IMR-90 (cell line): ENCODE measurements at places on chromosomes 3 and 15. TPM values are rescaled to one million over a fixed set of nuclear protein-coding genes. Genes with fewer than 3 reads are reported as not detected.

The CORO2B gene
- 9.3 and 9.7 TPM in 2 replicates for total RNA-seq

The ABHD6 gene
- 4.7 and 5.0 TPM in 2 replicates for total RNA-seq

The BUB1B gene
- 24.7 and 31.9 TPM in 2 replicates for total RNA-seq

The TMEM45A gene
- 13.6 and 20.8 TPM in 2 replicates for total RNA-seq

The SLC24A5 gene
- not detected in 2 replicates for total RNA-seq

The MAGEL2 gene
- under 0.01 and 0.18 TPM in 2 replicates for total RNA-seq

The TICRR gene
- 3.0 and 3.3 TPM in 2 replicates for total RNA-seq

The TRIM42 gene
- not detected in 2 replicates for total RNA-seq

The HSPBAP1 gene
- total RNA-seq: 4.4 and 4.8 TPM in 2 replicates

The TYRO3 gene
- 10.6 and 11.5 TPM in 2 replicates for total RNA-seq

The ACKR2 gene
- total RNA-seq: not detected in 2 replicates

The MYRIP gene
- not detected in 2 replicates for total RNA-seq

The CBLB gene
- 20.1 and 28.6 TPM in 2 replicates for total RNA-seq

The SPATA12 gene
- under 0.01 TPM in 1 of 2 replicates, not detected in the other for total RNA-seq

The CCDC13 gene
- 0.18 and 0.28 TPM in 2 replicates for total RNA-seq

The GADL1 gene
- total RNA-seq: not detected in 2 replicates

The MITF gene
- 13.3 and 16.7 TPM in 2 replicates for total RNA-seq

The GLDN gene
- under 0.01 TPM in 1 of 2 replicates, not detected in the other for total RNA-seq

The ETV5 gene
- total RNA-seq: 20.1 and 25.3 TPM in 2 replicates

The GCHFR gene
- 1.4 and 2.3 TPM in 2 replicates for total RNA-seq

The ZNF385D gene
- 0.18 and 0.28 TPM in 2 replicates for total RNA-seq

The PLAAT1 gene
- 0.54 and 0.56 TPM in 2 replicates for total RNA-seq

The NUSAP1 gene
- total RNA-seq: 92.5 and 123 TPM in 2 replicates

The MOBP gene
- not detected in 2 replicates for total RNA-seq

The HMCES gene
- 25.8 and 26.0 TPM in 2 replicates for total RNA-seq

The SPSB4 gene
- not detected in 2 replicates for total RNA-seq

The PLA2G4B gene
- under 0.01 and 0.18 TPM in 2 replicates for total RNA-seq

The ATP13A5 gene
- total RNA-seq: not detected in 2 replicates

The COL6A5 gene
- total RNA-seq: not detected in 2 replicates

The ZNF662 gene
- 0.28 and 0.54 TPM in 2 replicates for total RNA-seq

The STXBP5L gene
- total RNA-seq: not detected in 2 replicates

The KLF15 gene
- total RNA-seq: under 0.01 and 0.18 TPM in 2 replicates

The BTLA gene
- not detected in 2 replicates for total RNA-seq

The TRIM59 gene
- 65.4 and 68.3 TPM in 2 replicates for total RNA-seq

The CYP1A2 gene
- not detected in 2 replicates for total RNA-seq

The GNAT1 gene
- not detected in 2 replicates for total RNA-seq

The IL5RA gene
- total RNA-seq: not detected in 2 replicates

The CPA3 gene
- total RNA-seq: 0.28 TPM in 1 of 2 replicates, not detected in the other

The PPP2R3A gene
- 37.3 and 46.7 TPM in 2 replicates for total RNA-seq

The CPNE9 gene
- not detected in 2 replicates for total RNA-seq

The SORD gene
- 21.9 and 34.2 TPM in 2 replicates for total RNA-seq

The CEP63 gene
- 6.5 and 16.1 TPM in 2 replicates for total RNA-seq

The DPP8 gene
- 29.4 and 35.6 TPM in 2 replicates for total RNA-seq

The ERICH6 gene
- under 0.01 TPM in 1 of 2 replicates, not detected in the other for total RNA-seq

The CISH gene
- total RNA-seq: 0.83 and 0.90 TPM in 2 replicates

The ALDH1A2 gene
- total RNA-seq: not detected in 2 replicates

The GRK7 gene
- not detected in 2 replicates for total RNA-seq

The PRSS50 gene
- total RNA-seq: not detected in 2 replicates

The KNG1 gene
- total RNA-seq: not detected in 2 replicates

The NCK1 gene
- total RNA-seq: 23.7 and 50.3 TPM in 2 replicates

The SH2D7 gene
- not detected in 2 replicates for total RNA-seq

The TGM5 gene
- total RNA-seq: not detected in 2 replicates

The SPINK8 gene
- total RNA-seq: not detected in 2 replicates

The PROK2 gene
- total RNA-seq: not detected in 2 replicates

The MORC1 gene
- total RNA-seq: not detected in 2 replicates

The NANOGP8 gene
- total RNA-seq: not detected in 2 replicates

The ZDHHC23 gene
- 0.83 and 0.90 TPM in 2 replicates for total RNA-seq
